CD4-positive, alpha-beta T cell (primary cell): ENCODE measurements at places on chromosomes 2 and 18.
A peak's percentile ranks its signal among the peaks of the same experiment; 100 is the strongest.

DNA sequence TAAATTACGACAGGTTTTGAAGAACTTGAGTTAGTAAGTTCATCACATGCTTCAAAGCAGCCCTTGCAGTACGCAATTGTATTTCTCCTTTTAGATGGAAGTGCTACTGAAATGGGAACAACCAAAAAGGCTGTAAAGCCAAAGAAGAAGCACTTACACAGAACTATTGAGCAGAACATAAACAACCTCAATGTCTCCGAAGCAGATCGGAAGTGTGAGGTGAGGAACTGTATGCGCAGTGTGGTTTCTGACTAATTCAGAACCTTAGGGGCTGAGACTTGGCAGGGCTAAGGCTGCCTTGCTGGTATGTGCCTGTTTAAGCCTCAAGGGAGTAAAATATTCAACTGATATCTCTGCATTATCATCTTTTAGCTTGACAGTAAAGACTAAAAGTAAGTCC lies 8.4 kb downstream of the NCAPH start:
- no peak overlapping the region for H3K4me3 ChIP-seq
- H3K4me1 ChIP-seq = peaks cover 31% of the 10 kb centered on the region
- no peaks in the 10 kb centered on the region for H3K27me3 ChIP-seq
- no peak for DNase-seq
- H3K36me3 ChIP-seq = no peaks in the 10 kb centered on the region
- H3K27ac ChIP-seq = no peak overlapping the region

GRCh38 chr2:113166187-113166645 lies 7.6 kb upstream of the PSD4 start:
- peaks cover 63% of the 10 kb centered on the region for H3K4me1 ChIP-seq
- no peaks in the 10 kb centered on the region for H3K36me3 ChIP-seq
- H3K4me3 ChIP-seq = no peak overlapping the region
- no peak overlapping the region for H3K27ac ChIP-seq

DNA sequence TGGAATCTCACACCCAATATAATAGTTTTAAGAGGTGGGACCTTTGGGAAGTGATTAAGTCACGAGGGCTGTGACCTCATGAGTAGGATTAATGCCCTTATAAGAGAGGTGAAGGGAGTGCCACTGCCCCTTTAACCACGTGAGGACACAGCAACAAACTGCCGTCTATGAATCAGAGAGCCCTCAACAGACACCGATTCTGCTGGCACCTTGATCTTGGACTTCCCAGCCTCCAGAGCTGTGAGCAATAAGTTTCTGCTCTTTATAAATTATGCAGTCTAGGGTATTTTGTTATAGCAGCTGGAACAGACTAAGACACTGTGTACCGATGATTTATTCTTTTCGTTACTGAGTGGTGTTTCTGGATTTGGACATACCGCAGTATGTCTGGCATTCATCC lies 56.2 kb downstream of the RRM2 start:
- no peaks in the 10 kb centered on the region for H3K4me1 ChIP-seq
- no peaks in the 10 kb centered on the region for H3K27me3 ChIP-seq
- H3K36me3 ChIP-seq = no peaks in the 10 kb centered on the region
- no peak overlapping the region for H3K4me3 ChIP-seq
- DNase-seq = no peak

- H3K27me3 ChIP-seq = no peaks in the 10 kb centered on the region
- no peak for DNase-seq
- peaks cover 71% of the 10 kb centered on the region for H3K36me3 ChIP-seq
- H3K27ac ChIP-seq = no peak overlapping the region
Observed at GRCh38 chr2:127722807-127723206, 21.5 kb downstream of the SFT2D3 start.

DNA sequence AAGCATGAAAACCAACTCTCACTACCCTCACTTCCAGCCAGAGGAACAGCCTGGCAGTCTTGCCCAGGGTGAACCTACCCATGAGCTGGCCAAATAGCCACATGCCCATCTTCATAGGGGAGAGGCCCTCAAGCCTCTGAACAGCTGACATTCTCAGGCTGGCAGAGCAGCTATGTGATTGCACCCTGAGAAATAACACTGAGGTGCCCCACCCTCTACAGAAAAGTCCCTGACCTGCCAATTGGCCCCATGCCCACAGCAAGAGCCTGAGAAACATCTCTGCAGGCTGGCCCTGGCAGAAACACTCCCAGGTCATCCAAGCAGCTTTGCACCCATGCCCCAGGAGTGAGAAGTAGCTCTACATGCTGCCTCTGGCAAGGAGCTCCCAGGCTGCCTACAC lies 127.4 kb upstream of the OTX1 start:
- no peaks in the 10 kb centered on the region for H3K27me3 ChIP-seq
- no peak overlapping the region for H3K4me3 ChIP-seq

DNA sequence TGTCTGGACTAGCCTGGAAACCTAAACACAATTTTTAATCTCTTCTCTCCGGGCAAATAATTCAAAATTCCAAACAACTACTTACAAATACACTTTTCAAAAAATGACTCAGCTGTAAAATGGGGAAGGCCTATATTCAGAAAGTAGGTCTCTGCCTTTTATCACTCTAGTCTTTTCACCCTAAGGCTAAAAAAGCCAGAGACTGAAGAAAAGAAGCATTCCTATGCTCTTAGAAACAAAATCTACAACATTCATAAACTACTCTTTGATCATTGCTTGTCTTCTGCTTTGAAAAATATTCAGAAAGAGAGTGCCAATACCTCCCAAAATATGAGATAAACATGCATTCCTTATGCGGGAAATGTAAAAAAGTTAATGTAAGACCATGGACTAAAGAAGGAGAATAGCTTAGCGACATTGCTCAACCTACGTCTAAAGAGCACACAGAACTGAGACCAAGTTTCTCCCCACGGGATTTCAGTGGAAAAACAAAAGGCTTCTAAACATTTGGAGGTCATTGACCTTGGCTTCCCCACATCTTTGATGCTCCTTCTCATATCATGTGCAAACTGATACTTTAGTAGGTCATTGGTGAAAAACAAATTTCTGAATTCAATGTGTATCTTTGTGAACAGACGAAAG lies 74.4 kb upstream of the EPB41L3 start:
- no peak for DNase-seq
- no peaks in the 10 kb centered on the region for H3K27me3 ChIP-seq
- no peaks in the 10 kb centered on the region for H3K4me1 ChIP-seq
- H3K4me3 ChIP-seq = no peak overlapping the region
- H3K27ac ChIP-seq = no peak overlapping the region

GRCh38 chr2:64326578-64327050 lies 127.3 kb upstream of the LGALSL start:
- peaks cover 52% of the 10 kb centered on the region for H3K4me1 ChIP-seq
- H3K27me3 ChIP-seq = no peaks in the 10 kb centered on the region
- no peaks in the 10 kb centered on the region for H3K36me3 ChIP-seq
- no peak for DNase-seq

DNA sequence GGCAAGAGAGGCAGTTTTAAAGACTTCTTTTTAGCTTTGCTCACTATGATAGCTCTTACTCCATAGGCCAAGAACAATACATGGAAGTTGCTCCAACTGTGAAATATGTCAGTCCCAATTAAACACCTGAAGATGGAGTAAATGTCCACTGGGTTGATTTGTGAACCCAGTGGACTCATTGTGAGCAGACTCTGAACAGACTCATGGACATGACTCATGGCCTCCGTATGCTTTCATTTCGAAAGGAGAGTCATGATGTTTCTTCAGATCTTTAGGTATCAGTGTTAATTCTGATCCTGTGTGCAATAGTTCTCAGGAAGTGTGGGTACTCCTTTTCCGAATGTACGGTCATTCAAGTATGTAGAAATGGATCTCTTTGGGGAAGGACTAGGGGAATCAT lies 5.4 kb upstream of the CWC22 start:
- DNase-seq = no peak
- H3K36me3 ChIP-seq = no peaks in the 10 kb centered on the region
- no peaks in the 10 kb centered on the region for H3K4me1 ChIP-seq

- no peak overlapping the region for H3K27ac ChIP-seq
- no peaks in the 10 kb centered on the region for H3K4me1 ChIP-seq
- no peak overlapping the region for H3K4me3 ChIP-seq
- no peaks in the 10 kb centered on the region for H3K27me3 ChIP-seq
- H3K36me3 ChIP-seq = no peaks in the 10 kb centered on the region
Observed at GRCh38 chr2:239506961-239507360, 106.1 kb upstream of the HDAC4 start.

DNA sequence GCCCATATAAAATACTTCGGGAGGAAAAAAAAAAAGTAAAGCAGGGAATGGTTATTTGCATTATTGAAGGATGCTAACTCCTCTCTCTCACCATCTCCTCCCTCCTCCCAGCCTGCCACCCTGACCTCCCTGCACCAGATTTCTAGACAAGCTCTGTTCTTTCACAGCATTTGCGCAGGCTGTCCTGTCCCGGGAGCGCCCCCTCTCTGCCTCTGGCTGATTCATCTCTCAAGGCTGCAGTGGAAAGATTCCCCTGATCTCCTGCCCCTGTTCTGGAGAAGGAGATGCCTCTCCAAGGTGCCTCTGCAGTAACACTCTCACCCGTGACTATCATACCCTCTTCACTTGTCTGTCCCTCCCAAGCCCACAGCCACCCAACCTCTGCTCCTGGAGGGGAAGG lies 38.5 kb downstream of the COL4A4 start:
- DNase-seq = no peak
- no peak overlapping the region for H3K27ac ChIP-seq
- H3K4me3 ChIP-seq = no peak overlapping the region

DNA sequence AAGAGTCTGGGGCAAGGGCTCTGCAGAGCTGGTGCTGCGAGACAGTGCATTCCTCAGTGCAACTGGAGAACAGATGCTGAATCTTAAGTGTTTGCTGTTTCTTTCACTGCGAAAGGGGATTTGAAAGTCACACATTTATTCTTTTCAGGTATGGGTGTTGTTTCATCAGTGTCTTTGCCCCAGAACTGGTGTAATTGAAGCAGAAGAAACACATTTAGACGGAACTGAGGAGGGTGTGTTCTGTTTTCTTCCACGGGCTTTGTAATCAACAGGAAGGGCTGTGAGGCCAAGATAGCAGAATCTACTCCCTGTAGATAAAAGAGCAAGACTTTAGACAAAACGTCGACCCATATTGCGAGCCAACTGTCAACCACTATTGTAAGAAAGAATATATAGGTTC lies 151.9 kb downstream of the EPHA4 start:
- DNase-seq = peak; percentile 8
- peak overlapping the region; percentile 66 for H3K27ac ChIP-seq
- peaks cover 18% of the 10 kb centered on the region for H3K4me1 ChIP-seq
- peaks cover 12% of the 10 kb centered on the region for H3K36me3 ChIP-seq
- peak overlapping the region; percentile 5 for H3K4me3 ChIP-seq
- no peaks in the 10 kb centered on the region for H3K27me3 ChIP-seq

GRCh38 chr2:19682493-19682892 lies 219.3 kb downstream of the TTC32 start:
- no peak overlapping the region for H3K4me3 ChIP-seq
- no peaks in the 10 kb centered on the region for H3K27me3 ChIP-seq
- no peak for DNase-seq
- no peak overlapping the region for H3K27ac ChIP-seq
- H3K4me1 ChIP-seq = no peaks in the 10 kb centered on the region
- no peaks in the 10 kb centered on the region for H3K36me3 ChIP-seq

GRCh38 chr2:15640261-15640711 lies 48.6 kb downstream of the DDX1 start:
- H3K4me3 ChIP-seq = no peak overlapping the region
- peaks cover 16% of the 10 kb centered on the region for H3K36me3 ChIP-seq
- DNase-seq = no peak
- no peak overlapping the region for H3K27ac ChIP-seq

DNA sequence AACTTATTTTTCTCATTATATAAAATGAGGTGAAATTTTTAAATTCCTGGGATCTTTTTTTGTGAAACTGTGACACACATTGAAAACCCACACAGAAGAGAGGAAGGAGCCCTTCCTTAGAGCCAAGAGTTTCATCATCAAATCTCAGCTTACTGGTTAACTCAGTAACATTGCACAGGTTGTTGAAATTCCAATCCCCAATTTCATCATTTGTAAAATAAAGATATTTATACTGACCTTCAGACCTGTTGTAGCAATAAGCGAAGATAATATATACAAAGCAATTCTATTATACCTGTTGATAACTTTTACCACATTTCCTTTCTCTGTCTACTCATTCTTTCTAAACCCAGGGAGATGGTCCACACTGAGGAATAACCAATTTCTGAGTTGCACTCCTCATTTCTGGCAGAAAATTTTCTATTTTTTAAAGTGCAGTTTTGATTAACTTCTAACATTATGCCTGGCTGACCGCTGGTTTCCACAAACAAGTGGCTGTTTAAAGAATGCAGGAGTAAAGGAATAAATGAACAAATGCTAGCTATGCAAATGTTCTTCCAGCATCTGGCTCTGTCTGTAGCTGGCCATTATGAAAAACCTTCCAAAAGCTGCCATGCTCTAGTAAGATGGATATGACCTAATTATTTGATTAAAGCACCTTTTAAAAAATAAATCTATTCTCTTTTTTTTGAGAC lies 105.7 kb upstream of the LINC00305 start:
- H3K27ac ChIP-seq = no peak overlapping the region
- H3K27me3 ChIP-seq = no peaks in the 10 kb centered on the region
- no peak for DNase-seq
- no peaks in the 10 kb centered on the region for H3K36me3 ChIP-seq
- no peak overlapping the region for H3K4me3 ChIP-seq
- H3K4me1 ChIP-seq = no peaks in the 10 kb centered on the region

- H3K4me3 ChIP-seq = no peak overlapping the region
- no peaks in the 10 kb centered on the region for H3K36me3 ChIP-seq
- no peaks in the 10 kb centered on the region for H3K4me1 ChIP-seq
- H3K27me3 ChIP-seq = no peaks in the 10 kb centered on the region
- no peak overlapping the region for H3K27ac ChIP-seq
- DNase-seq = no peak
Observed at GRCh38 chr2:8957628-8958027, 45.9 kb downstream of the MBOAT2 start.

DNA sequence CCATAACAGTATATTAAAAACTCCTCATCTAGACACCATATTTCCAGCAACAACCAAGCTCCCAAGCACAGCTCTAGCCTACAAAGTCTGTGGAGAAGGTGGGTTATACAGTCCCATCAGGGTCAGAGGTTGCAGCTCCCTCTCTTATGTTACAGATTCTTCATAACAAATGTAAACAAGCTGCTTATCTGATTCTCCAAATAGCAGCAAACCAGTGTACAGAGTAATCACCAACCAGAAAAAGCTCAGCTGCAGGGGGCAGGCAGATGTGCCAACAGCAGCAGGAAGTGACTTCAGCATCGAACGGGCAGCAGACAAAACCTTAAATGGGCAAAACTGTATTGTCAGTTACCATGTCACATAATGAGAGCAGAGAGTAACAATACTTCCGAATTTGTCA lies 52.9 kb upstream of the NABP1 start:
- H3K27ac ChIP-seq = peak overlapping the region; percentile 52
- no peak overlapping the region for H3K4me3 ChIP-seq
- no peaks in the 10 kb centered on the region for H3K36me3 ChIP-seq
- no peak for DNase-seq
- H3K4me1 ChIP-seq = peaks cover 34% of the 10 kb centered on the region

DNA sequence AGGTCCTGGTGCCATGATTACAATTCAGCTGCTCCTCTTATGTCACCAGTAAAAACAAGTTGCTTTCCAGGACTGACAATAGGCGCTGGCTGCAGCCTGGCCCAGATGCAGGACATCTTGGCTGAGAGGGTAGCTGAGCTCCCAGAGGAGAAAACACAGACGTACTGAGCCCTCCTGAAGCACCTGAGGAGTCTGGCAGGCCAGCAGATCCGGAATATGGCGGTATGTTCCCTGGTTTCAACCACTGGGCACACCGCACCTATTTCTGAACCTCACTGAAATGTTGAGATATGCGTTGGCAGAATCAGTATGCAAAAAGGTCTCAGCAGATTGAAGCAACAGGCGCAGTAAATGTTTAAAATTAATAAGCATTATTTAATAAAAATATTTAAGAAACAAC lies 73.1 kb upstream of the BZW1 start:
- DNase-seq = no peak
- peaks cover 4% of the 10 kb centered on the region for H3K27me3 ChIP-seq
- no peak overlapping the region for H3K4me3 ChIP-seq
- H3K27ac ChIP-seq = no peak overlapping the region
- no peaks in the 10 kb centered on the region for H3K4me1 ChIP-seq
- no peaks in the 10 kb centered on the region for H3K36me3 ChIP-seq
